NCI-H1048 (cell line): ENCODE measurements at places on chromosomes 5 and 9.

DNA sequence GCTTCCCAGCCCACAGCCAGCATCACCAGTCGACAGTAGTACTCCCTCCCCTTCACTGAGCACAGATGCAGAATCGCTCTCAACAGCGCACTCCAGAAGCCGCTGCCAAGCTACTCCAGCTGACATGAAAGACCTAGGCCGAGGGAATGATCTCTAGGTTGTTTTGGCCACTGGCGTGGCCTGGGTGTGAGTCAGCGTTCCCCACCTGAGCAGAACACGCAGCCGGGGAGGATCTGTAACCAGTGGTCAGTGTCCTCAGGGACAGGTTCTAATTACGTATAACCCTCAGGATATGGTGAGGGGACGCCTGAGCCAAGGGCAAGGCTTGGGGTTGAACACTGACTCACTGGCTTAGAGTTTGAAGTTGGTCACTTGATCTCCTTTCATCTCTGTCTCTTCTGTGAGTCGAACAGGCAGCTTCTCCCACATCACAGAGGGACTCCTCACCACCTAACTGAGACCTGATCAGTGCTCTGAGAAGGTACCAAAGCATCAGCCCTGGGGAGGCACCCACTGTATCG is 76.9 kb upstream of the IL17B start:
- DNase-seq = no peak

GRCh38 chr5:173764332-173765028 is 123.7 kb upstream of the CPEB4 start:
- DNase-seq = no peak

DNA sequence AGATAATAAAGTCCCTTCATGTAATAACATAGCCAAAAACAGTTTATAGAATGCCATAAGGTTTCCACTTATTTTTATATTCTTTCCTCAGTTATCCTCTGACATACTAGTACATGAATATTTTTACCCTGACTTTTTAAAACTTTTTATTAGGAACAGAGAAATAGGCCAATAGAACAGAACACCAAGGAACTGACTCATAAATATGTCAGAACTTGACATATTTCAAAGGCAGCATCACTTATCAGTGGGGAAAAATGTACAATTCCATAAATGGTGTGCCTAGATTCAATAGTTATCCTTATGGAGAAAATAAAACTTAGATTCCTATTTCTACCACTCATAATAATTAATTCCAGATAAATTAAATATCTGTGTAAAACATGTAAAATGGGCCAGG is 9.4 kb downstream of the STARD4 start:
- DNase-seq = no peak

DNA sequence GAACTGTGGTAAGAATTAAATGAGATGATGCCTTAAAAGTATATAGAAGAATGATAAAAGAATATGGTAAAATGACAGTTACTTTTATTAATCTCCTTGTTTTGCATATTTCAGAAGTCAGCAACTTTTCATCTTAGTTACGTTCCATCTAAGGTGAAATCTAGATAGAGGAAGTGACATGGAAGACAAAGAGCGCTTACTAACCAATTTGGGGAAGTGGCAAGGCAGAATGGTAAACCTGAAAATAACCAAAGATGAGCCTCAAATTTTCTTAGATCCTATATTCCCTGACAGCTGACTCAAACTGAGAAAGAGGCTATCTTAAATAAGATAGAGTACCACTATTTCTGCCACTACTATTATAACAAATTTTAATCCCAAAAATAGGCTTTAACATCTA is 52.5 kb downstream of the FGF10 start:
- DNase-seq = no peak

DNA sequence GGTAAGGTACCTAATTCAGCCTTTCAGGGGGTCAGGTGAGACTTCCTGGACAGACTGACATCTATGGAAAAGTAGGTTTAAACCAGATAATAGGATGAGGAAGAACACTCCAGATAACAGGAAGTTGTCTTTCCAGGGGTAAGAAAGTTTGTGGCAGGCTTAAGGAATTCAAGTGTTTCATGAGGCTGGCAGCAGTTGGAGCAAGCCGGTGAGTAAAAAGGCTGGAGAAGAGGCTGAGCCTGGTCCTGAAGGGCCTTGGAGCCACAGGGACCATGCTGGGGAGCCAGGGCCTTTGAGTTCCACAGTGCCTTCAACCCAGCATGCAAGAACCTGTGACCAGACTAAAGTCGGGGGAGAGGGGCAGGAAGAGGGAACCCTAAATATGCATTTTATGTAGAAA is 353.4 kb downstream of the SPOCK1 start:
- no peak for DNase-seq

DNA sequence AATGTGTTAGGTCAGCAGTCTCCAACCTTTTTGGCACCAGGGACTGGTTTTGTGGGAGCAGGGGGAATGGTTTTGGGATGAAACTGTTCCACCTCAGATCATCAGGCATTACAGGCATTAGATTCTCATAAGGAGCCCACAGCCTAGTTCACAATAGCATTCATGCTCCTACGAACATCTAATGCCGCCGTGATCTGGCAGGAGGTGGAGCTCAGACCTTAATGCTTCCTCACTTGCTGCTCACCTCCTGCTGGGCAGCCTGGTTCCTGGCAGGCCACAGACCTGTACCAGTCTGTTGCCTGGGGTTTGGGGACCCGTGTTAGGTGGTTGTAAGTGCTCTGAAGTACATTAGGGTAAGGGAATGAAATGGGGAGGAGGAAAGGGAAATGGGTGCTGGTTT is 9.7 kb upstream of the CTNNA1 start:
- DNase-seq = no peak

DNA sequence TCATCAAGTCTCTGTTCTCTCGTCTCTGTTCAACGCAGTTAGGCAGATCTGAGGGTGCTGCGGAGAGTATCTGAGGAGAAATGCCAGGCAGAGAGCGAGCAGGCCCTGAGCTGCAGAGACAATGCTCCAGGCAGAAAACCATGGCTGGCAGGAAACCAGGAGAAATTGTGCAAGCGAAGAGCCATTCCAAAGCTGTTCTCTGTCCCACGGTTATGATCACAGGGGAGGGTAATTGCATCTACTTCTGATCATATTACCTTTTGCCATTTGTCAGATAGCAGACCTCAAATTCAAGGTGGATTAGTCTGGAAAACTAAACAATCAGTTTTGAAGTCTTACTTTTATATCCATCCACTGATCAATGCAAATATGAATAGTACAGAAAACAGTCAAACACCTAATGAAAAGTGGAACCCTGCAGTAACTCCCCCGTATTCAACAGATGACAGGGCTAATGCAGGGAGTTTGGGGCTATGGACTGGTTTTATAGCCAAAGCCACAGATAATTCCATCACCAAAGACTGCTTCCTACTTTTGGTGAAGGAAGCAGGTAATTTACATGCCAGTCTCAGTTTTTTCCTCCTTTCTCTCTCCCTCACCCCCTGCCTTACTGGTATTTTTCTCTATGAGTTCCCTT is 228.0 kb downstream of the DCP2 start:
- no peak for DNase-seq

- DNase-seq = no peak
These were observed 6.8 kb downstream of the SLC24A2 start for GRCh38 chr9:19782005-19782404.

GRCh38 chr9:133449760-133450159 is 10.0 kb upstream of the CACFD1 start:
- no peak for DNase-seq
